ENCODE measurements at places on chromosomes 13 and 19.

- no peak for DNase-seq
Observed at GRCh38 chr13:79668201-79668752, 187.3 kb downstream of the NDFIP2 start.

- DNase-seq, result no peak
Observed at GRCh38 chr13:67303661-67304333, 73.7 kb upstream of the PCDH9 start.

DNA sequence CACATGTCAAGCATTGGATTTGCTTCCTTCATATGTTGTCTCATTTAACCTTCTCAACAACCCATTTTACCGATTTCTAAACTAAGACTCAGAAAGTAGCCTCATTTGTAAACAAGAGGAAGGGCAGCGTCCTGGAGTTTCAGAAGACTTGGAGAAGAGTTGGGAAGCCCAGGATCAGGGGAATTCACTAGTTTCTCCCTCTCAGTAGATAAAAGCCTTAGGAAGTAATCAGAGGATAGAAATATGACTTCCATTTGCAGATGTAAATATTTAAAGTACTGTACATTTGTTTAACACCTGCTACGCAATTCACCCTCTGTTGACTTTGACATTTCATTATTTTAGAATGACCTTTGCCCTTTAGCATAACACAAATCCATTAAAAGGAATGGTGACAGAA lies 216.4 kb downstream of the DCT start:
- no peak for DNase-seq

DNA sequence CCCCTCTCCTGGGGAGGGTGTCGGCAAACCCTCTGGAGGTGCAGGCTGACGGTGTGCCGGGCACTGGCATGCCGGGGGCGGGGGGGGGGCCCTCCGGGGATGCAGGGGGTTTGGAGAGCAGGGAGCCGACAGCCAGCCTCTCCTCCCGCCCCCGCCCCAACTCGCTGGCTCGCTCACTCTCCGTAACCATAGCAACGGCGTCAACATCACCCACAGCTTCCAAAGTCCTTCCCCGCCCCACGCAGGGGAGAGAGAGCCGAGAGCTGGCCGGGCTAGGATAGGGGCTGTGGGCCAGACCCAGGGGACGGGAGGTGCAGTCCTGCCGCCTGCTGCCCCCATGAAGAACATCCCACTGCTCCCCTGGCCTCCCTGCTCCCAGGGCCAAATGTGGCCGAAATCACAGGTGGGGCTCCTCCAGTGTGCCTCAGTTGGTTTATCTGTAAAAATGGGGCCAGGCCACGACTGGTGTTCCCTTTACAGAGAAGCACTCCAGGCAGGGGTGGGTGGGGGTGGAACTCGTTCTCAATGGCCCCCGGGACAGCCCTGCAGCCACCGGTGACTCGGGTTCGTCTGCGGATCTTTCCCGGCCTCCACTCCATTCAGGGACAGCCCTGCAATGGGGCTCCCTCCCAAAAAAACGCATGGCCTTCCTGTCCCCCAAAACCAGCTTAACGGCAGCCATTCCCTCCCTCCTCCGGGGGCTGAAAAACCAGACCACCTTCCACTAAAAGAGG lies 3.2 kb downstream of the KLF16 start:
- peak; percentile 64 for DNase-seq

DNA sequence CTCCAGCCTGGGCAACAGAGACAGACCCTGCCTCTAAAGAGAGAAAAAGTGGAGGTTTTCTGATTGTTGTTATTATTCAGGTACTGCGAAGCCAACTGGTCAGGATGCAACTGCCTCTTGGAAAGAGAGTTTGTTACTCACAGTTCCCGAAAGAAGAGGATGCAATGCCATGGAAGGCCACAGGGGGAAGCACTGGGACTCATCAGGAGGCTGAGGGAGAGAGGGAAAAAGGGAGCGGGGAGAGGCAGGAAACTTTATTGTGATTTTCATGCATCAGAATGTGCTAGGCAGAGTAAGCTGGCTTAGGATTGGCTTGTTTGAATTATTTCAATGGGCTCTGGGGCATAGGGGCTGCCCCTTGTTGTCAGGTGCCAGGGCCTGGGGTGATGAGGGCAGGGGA lies 27.6 kb downstream of the MYO9B start:
- no peak for DNase-seq

- no peak for DNase-seq
Observed at GRCh38 chr13:99214731-99215130, 14.1 kb downstream of the UBAC2 start.

DNA sequence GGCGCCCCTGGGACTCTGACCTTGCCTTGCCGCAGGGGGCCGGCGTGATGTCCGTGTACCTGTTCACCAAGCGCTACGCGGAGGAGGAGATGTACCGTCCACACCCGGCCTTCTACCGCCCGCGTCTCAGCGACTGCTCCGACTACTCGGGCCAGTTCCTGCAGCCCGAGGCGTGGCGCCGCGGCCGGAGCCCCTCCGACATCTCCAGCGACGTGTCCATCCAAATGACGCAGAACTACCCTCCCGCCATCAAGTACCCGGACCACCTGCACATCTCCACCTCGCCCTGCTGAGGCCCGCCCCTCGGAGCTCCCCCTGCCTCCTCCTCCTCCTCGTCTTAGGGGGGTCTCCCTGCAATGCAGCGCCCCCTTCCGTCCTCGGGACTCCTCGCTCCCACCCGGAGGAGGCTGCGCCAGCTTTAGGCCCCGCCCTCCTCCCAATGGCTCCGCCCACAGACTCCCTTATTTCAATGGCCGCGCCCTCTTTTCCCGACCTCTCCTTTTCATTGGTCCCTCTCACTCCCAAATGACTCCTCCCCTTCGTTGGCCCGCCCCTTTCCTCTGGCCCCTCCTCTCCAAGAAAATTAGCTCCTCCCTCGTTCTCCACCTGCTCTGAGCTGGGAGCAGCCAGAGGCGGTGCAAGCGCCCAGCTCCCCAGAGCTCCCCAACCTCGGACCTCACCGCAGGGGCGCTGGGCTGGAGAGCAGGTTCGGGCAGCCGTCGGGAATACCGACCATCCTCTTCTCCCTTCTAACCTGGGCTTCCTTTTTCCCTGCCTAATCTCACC lies 20.5 kb upstream of the CACNG8 start:
- DNase-seq, result peak; percentile 28

- DNase-seq, result peak; percentile 26
Observed at GRCh38 chr19:3369337-3370213, 3.2 kb downstream of the NFIC start.

DNA sequence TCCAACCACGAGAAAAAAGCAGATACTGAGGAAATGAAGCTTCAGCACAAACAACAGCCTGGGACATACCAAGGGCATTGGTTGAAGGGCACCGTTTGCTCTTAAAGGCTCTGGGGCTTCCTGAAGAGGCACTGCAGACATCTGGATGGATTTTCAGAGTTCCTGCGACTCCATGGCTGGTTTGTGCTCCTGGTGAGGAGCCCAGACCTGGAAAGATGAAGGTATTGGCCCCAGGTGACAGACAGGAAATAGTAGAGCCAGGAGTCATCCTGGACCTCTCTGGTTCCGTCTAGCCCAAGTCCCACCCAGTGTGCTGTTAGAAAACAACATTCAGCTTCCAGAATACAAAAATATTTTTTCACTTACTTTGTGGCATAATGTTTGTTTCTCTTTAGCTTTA lies 6.3 kb downstream of the IL17D start:
- DNase-seq, result no peak

DNA sequence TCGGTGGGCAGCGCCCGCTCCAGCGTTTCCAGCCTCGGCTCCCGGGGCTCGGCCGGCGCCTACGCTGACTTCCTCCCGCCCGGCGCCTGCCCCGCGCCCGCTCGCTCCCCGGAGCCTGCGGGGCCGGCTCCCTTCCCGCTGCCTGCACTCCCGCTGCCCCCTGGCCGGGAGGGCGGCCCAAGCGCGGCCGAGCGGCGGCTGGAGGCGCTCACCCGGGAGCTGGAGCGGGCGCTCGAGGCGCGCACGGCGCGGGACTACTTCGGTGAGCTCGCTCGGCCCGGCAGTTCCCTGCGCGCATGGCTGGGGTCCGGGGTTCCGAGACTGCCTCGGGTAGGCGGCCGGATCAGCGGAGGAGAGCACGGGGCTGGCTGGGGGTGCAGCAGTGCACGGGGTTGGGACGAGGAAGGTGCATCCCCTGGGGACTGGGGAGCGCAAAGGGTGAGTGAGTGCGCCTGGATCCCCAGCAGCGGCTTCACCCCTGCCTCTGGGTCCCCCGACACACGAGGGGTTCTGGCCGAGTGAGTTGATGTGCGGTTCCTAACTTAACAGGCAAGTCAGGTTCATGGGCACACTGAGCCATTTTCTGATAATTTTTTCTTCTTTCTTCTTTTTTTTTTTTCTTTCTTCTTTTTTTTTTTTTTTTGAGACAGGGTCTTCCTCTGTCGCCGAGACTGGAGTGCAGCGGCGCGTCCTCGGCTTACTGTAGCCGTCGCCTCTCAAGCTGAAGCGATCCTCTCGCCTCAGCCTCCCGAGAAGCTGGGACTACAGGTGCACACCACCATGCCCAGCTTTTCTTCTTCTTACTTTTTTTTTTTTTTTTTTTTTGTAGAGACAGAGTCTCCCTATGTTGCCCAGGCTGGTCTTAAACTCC lies 1.1 kb downstream of the WTIP start:
- DNase-seq, result no peak

- DNase-seq, result no peak
Observed at GRCh38 chr19:22026687-22027086, 15.9 kb upstream of the ZNF208 start.

- no peak for DNase-seq
Observed at GRCh38 chr13:51643882-51644281, 59.6 kb downstream of the WDFY2 start.

DNA sequence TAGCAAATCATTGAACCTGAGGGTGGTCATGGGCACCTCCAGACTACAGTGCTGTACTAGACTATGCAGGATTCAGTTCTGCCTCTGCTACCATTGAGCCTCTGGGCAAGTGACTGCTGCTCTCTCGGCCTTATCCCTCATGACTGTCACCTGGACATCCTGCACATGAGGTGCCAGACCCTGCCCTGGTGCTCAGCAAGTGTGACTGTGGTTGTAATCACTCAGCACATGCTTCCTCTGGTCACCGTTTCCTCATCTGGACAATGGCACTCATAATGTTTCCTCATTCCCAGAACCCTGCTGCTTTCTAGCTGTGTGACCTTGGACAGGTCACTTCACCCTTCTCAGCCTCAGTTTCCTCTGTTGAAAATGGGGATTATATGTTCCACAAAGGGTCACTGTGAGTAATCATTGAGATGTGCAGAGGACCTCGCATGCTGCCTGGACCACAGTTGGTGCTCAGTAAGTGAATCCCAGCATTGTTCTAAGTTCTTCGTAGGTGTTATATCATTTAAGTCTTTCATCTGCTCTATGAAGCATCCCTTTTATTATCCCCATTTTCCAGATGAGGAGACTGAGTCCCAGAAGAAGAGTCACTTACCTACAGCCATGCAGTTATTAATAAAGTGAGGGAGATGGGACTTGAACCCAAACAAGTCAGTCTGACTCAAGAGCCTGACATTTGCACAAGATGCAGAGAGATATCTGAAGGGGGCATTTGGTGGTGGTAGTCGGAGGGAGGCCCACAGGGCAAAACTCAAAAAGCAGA lies 3.2 kb downstream of the SYT3 start:
- DNase-seq, result no peak

- DNase-seq, result no peak
Observed at GRCh38 chr19:6227936-6228325, 51.8 kb downstream of the MLLT1 start.

DNA sequence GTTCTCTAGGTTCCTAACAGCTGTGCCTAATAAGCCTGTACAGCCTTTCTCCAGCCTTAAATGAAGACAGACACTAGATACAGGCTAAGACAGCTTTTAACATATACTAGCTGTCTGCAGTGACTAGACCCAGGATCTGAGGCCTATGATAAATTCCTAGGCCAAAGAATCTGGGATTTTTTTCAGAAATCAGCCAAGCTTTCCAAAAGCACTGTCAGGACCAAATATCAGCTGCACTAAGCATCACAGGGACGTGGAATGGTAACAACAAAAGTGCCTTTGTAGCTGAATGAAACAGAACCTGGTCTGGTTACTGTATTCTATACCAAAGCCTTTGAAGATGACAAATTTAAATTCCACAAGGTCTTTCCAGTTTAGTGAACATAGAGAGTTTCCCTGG lies 77.9 kb upstream of the DOCK9 start:
- no peak for DNase-seq

DNA sequence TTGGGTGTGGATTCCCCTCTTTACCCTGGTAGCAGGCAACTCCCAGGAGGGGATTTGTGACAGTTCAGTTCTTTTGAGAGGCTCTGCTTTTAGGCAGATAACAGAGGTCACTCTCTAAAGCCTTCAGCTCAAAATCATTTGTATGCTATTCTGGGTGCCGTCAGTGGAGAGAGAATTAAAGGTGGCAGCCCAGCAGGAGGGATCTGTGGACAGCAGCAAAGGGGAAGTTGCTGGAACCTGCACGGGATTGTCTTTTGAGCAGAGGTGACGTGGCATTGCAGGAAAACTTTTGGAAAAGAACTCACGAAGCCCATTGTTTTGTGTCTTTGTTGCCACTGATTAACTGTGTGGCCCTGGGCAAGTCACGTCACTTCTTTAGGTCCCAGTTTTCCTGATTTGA lies 62.4 kb upstream of the C1QTNF9 start:
- DNase-seq, result no peak

DNA sequence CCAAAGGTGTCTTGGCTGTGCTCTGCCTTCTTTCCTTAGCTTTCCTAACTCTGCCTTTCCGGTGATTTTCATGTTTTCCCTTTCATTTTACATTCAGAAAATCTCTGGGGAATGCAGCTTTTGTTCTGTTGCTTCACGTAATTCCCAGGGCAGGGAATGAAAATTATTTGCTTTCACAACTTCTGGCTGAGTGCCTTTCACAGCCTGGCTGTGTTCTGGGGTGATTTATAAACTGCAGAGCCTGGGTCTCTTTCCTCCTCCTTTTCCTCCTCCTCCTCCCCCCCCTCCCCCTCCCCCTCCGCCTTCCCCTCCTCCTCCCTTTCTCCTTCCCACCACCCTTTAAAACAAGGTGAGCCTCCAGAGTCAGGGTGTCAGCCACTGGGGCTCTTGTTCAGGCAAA lies 84.3 kb downstream of the RNASEH2B start:
- no peak for DNase-seq

- DNase-seq, result no peak
Observed at GRCh38 chr19:42113641-42114348, 18.5 kb downstream of the POU2F2 start.

DNA sequence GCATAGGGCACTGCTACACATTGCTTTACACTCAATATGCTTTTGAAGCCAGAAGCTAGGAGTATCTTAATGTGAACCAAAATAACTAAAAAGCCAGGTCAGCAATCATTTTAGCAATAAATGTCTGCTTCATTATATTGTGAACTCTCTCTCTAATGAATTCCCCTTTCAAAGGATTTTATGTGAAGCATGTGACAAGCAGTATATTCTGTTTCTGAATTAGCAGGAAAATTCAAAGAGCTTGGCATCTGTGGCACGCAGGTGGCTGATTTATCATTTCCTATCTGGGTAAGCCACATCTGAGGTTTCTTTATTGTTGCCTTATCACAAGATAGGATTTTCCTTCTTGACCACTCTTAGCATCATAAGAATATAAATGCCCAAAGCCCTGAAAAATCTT lies 56.8 kb upstream of the KLF12 start:
- no peak for DNase-seq

- no peak for DNase-seq
Observed at GRCh38 chr19:6509118-6509971, 7.2 kb upstream of the TUBB4A start.

Measured in stimulated activated CD4-positive, alpha-beta T cell treated with anti-CD3 and anti-CD28 coated beads, Interleukin-2, amount 100 ng/mL, for 24 hours (primary cell).